ENCODE measurements at places on chromosomes 13 and 19. TPM values are rescaled to one million over a fixed set of nuclear protein-coding genes. Genes with fewer than 3 reads are reported as not detected.

DNA sequence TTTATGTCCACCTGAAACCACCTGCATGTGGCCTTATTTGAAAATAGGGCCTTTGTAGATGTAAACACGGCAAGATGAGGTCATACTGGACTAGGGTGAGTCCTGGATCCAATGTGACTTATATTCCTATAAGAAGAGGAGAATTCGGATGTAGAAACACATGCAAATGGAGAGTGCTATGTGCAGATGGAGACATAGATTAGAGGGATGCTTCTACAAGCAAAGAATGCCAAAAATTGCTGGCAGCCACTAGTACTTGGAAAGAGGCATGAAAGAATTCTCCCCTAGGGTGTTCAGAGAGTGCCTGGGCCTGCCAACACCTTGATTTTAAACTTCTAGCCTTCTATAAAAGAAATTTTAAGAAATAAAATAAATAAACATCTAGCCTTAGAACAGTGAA is 226.1 kb downstream of the RFC3 start:
- no peak for DNase-seq
- peaks cover 20% of the 10 kb centered on the region for H3K4me1 ChIP-seq
- no peaks in the 10 kb centered on the region for H3K27me3 ChIP-seq

GPR183 gene
- total RNA-seq: 0.63 TPM

CRX gene
- total RNA-seq: not detected

DNA sequence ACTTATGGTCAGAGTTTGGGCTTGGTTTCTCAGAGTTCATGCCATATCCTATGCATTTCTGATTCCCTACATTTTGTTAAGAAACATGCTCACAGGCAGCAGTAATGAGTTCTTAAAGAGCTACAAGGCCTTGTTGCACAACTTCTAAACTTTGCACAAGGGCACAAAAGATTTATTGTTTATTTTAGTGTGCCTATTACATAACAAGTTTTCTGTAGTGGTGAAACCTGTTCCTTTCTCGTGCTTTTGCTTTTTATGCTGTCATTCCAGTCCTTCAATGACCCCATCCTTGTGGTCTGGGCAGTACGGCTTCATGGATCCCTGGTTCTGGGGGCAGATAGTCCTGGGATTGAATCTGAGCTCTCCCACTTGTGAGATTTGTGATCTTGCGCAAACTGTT is 17.8 kb downstream of the ZNF507 start:
- peaks cover 11% of the 10 kb centered on the region for H3K36me3 ChIP-seq
- H3K4me3 ChIP-seq: no peak overlapping the region
- no peak for DNase-seq
- H3K4me1 ChIP-seq: peaks cover 25% of the 10 kb centered on the region

PRKCG gene
- 0.15 TPM for total RNA-seq

- DNase-seq: no peak
- no peak overlapping the region for H3K4me3 ChIP-seq
- no peaks in the 10 kb centered on the region for H3K27me3 ChIP-seq
- H3K27ac ChIP-seq: no peak overlapping the region
These were observed 10.6 kb downstream of the SUCLA2 start for GRCh38 chr13:47990427-47990826.

Measured in chondrocyte (in vitro differentiated cells).